SJSA1 (cell line): ENCODE measurements at places on chromosomes 13 and 19. TPM values are rescaled to one million over a fixed set of nuclear protein-coding genes. Genes with fewer than 3 reads are reported as not detected.

Gene KIR2DL3
- not detected in 2 replicates for total RNA-seq

Gene SMAD9
- 16.8 and 25.9 TPM in 2 replicates for total RNA-seq

DNA sequence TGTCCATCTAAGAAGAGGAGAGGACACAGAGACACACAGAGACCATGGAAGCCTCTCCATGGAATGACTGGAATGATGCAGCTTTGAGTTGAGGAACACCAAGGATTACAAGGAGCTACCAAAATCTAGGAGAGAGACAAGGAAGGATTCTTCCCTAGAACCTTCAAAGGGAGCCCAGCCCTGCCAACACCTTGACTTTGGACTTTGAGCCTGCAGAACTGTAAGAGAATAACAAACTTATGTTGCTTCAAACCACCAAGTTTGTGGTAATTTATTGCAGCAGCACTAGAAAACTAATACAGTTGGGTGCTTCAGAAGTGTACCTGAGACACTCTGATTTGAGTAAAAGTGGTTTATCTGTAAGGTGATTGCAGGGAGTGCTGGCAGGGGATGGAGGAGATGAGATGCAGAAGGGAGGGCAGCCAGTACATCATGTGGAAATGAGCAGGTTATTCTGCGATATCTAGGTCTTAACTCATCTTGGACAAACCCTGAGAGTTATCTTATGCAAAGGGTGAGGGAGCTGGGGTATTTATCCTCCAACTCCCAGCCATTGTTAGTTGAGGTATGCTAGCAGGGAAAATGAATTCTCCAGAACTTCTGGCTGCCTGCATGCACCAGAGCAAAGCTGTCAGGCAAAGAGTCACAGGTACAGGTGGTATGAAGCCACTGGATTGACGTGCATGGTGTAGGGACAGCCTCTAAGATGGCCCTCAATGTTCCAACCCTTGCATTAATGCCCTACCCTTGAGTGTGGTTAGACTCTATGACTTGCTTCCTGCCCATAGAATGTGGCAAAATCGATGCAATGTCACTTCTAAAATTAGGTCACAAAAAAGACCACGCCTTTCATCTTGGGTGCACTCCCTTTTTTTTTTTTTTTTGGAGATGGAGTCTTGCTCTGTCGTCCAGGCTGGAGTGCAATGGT lies 31.3 kb upstream of the ADGRL1 start:
- H3K36me3 ChIP-seq: no peaks in the 10 kb centered on the region
- no peak for DNase-seq
- H3K4me1 ChIP-seq: no peaks in the 10 kb centered on the region
- no peak overlapping the region for H3K27ac ChIP-seq
- H3K27me3 ChIP-seq: no peaks in the 10 kb centered on the region
- H3K4me3 ChIP-seq: no peak overlapping the region

DNA sequence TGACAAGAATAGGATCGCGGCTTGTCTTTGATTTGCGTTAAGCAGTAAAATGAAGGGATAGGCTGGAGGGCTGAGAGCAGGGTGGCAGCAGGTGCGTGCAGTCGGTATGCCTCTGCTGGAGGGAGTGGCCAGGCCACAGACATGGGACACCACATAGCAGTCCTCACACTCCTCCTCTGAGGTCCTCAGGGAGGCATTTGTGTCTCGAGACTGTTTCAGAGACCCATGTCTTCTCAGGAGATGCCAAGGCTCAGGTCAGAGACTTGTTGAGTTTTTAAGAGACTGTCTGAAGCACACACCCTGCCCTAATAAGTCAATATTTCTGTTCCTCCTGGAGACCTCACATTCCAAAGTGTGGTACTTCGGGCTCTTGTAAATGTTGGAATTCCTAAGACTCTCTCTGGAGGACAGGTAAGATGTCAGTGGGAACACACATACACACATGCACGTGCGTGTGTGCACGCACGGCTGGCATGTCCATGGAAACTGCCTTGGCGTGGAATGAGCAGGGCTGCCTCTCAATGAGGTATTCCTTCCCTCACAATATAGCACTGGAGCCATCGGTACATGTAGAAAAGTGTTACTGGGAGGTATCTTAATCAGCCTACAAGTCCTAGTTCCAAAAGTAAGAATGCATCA lies 46.4 kb downstream of the COL4A2 start:
- no peak overlapping the region for H3K27ac ChIP-seq
- H3K36me3 ChIP-seq: peaks cover 39% of the 10 kb centered on the region
- peaks cover 13% of the 10 kb centered on the region for H3K4me1 ChIP-seq
- H3K4me3 ChIP-seq: no peak overlapping the region
- no peak for DNase-seq
